Esophagus squamous epithelium (tissue), 5 donors: ENCODE measurements at places on chromosomes 6 and 20. TPM values are rescaled to one million over a fixed set of nuclear protein-coding genes. Genes with fewer than 3 reads are reported as not detected.

Gene CFAP61
- total RNA-seq, result not detected

Gene LZTS3
- total RNA-seq, result 1.1 TPM

- H3K36me3 ChIP-seq, result no peaks in the 10 kb centered on the region
- no peak for DNase-seq
- H3K4me3 ChIP-seq, result no peak overlapping the region
- H3K27me3 ChIP-seq, result no peaks in the 10 kb centered on the region
- H3K27ac ChIP-seq, result no peak overlapping the region
- no peaks in the 10 kb centered on the region for H3K4me1 ChIP-seq
Measured at GRCh38 chr6:36246506-36247268, 23.2 kb upstream of the PNPLA1 start.

DNA sequence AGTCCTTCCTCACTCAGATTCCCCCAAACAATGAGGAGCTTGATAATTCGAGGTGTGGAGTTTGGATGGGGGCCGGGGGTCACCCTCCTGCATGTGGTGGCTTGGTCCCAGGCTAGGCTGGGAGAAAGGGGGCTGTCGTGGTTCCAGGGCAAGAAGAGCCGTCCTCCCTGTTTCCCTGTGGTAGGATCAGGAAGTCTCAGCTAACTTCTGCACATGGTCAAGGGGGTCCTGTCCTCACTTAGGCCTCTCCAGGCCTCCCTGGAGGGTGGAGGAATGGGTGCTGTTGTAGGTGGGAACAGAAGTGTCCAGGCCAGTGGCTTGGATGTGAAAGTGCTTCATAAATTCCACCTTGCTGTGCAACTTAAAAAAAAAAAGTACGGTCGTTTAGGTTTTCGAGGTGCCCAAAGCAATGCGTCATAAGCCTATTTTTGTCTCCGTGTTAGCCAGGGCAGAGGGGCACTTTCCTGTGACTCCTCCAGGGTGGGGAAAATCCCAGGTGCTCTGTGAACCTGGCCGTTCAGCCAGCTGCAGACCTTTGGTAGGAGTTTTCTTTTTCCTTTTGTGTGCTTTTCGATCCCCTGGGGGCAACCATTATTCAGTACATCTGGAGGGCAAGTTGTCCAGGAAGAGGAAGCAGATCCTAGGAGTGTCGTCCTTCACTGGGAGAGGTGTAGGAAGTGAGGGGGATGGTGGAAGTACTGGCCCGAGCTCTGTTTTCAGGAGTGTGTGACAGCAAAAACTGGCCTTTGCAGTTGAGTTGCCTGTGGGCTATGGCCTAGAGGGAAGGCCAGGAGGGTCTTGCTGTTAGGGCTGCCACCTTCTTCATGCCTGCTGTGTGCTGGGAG lies 9.6 kb downstream of the IGF2R start:
- peaks cover 59% of the 10 kb centered on the region for H3K4me1 ChIP-seq
- DNase-seq, result no peak
- H3K4me3 ChIP-seq, result no peak overlapping the region
- no peaks in the 10 kb centered on the region for H3K27me3 ChIP-seq
- no peaks in the 10 kb centered on the region for H3K36me3 ChIP-seq

GRCh38 chr6:74248966-74249365 lies 553.0 kb downstream of the CD109 start:
- H3K36me3 ChIP-seq, result no peaks in the 10 kb centered on the region
- no peak for DNase-seq
- no peak overlapping the region for H3K4me3 ChIP-seq
- H3K27ac ChIP-seq, result no peak overlapping the region
- H3K27me3 ChIP-seq, result no peaks in the 10 kb centered on the region

DNA sequence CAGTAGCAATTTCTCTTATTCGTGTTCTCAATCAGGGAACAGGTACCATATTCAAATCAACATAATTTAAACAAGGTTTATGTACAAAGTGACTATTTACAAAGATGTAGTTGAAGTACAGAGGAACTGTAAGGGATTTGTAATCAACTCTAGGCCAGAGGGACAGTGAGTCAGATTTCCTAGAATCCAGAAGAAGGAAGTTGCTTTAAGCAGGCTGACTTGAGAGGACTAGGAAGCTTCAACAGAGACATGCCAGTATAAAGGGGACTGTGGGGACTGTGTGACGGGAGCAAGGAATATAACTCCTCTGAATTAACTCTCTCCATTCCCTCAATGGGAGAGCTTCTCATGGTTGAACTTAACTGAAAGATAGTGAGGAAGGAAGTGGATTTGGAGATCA lies 427.4 kb upstream of the JAG1 start:
- no peak for DNase-seq
- H3K4me1 ChIP-seq, result no peaks in the 10 kb centered on the region
- H3K27me3 ChIP-seq, result no peaks in the 10 kb centered on the region
- no peak overlapping the region for H3K4me3 ChIP-seq
- H3K27ac ChIP-seq, result no peak overlapping the region

DNA sequence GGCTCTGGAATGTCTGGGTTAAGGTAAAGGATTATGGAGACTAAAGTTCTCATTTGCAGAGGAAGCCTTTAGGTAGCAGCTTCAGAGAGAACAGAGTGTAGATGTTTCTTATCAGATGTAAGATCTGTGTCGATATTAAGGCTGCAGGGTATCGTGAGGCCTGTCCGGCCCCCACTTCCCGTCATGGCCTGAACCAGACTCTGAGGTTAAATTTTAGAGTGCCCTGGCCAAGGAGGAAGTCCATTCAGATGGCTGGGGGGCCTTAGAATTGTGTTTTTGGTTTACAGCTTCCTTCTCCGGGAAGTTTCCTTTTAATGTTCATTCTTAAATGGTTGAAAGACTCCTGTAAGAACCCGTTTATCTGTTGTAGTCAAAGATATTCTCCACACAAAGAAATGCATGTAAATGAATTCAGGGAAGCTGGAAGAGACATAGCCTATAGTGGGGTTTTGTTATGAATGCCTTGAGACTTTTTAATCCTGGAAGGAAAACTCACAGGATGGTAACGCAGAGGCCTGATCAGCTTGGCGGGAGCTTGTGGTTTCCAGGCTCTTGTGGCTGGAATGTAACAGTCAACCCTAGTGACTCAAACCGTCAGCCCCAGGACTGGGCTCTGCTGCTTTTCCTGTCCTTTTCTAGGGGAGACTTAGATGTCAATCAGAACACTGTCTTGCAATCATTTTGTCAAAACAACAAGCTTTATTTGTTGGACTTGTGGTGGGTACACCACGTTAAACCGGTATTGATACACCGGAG lies 34.7 kb downstream of the KIF25 start:
- DNase-seq, result no peak
- H3K4me1 ChIP-seq, result peaks cover 50% of the 10 kb centered on the region
